ENCODE measurements at places on chromosomes 6 and 20.

DNA sequence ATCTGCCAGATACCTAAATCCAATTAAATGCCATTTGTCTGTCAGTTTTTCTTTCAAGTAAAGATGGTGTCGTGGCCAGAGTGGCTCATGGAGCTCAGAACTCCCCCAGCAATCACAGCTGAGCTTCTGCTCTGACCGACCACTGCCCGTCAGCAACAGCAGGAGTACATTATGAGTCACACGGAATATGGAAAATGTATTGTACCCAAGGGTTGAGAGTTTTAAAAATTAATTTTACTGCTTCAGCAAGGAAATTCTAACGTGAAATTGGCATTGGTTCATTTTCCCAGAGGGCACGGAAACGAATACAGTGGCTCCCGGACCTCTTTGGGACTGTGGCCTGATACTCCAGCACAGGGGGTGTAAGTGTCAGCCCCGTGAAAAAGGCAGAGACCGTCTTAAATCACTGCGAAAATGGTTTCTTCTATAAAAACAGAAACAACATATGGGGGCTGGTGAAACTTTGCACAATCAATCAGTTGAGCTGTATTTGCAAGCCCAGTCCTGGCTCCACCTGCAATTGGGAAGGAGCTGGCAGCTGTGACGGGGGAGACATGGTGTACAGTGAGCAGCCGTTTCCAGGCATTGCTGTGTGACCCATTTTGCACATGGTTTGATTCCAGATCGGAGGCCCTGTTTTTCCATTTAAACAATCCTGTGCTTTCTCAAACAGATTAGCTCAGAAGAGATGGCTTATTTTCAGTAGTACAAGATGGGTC is 12.8 kb downstream of the NPEPL1 start:
- no peak for DNase-seq

- DNase-seq: no peak
These were observed 18.9 kb upstream of the CCN5 start for GRCh38 chr20:44696315-44696714.

GRCh38 chr6:12178521-12178920 is 111.6 kb upstream of the EDN1 start:
- no peak for DNase-seq

DNA sequence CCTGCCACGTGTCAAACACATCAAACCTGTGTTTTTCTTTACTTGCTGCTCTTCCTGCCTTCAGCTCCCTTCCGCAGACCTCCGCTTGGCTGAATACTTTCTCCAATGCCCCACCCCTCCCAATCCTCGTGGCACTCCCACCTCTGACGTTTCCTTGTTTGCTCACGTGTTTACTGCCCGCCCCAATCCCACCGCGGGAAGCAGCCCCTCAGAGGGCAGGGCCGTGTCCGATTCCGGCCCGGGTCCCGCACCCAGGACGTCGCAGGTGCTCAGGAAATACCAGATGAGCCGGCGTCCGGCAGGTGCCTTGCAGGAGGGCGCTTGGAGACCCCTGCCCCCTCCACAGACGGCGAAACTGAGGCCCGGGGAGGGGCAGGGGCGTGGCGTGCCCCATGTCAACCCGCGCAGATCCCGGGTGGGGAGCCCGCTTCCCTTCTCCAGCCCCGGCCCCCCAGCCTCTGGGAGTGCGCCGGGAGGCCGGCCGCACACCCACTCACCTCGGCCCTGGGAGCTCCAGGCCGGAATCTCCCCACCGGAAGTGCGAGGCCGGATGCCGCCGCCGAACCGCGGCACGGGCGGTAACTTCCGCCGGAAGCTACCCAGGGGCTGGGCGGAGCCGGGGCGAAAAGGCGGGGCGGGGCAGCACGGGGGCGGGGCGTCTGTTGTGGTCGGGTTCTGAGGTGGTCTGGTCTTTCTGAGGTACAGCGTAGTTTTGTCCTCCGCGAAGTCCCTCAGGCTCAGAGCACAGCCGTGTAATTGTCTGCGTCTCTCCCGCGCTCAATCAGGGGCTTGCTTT is 42.3 kb downstream of the ELMO2 start:
- DNase-seq: peak; percentile 67

DNA sequence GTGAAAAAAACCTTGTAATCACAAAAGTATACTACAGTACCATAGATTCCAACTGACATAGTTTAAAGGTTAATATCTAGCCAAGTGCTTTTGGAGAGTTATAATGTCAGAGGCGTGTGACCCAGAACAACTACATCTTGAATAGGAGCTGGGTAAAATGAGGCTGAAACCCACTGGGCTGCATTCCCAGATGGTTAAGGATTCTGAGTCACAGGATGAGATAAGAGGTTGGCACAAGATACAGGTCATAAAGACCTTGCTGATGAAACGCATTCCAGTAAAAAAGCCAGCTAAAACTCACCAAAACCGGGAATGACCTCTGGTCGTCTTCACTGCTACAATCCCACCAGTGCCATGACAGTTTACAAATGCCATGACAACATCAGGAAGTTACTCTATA is 22.4 kb upstream of the KIAA0408 start:
- no peak for DNase-seq

- DNase-seq: no peak
These were observed 52.1 kb upstream of the FBXO30 start for GRCh38 chr6:145866456-145867396.

DNA sequence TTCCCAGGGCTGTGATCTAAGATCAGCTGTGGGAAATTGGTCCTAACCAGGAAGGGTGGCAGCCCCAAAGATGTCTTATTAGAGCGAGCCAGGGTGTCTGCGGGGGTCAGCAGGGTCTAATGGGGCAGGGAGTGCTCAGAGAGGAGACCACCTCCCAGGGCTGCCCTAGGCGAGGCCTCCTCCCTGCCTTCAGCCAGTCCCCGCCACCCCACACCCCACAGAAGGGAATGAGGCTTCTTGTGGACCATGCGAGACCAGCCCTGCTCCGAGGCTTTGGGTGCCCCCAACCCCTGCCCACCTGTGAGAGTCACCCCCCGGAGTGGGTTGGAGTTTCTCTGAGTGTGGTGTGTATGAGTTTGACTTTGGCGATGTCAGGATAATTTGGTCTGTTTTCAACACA is 37.8 kb downstream of the SYNJ2 start:
- no peak for DNase-seq

DNA sequence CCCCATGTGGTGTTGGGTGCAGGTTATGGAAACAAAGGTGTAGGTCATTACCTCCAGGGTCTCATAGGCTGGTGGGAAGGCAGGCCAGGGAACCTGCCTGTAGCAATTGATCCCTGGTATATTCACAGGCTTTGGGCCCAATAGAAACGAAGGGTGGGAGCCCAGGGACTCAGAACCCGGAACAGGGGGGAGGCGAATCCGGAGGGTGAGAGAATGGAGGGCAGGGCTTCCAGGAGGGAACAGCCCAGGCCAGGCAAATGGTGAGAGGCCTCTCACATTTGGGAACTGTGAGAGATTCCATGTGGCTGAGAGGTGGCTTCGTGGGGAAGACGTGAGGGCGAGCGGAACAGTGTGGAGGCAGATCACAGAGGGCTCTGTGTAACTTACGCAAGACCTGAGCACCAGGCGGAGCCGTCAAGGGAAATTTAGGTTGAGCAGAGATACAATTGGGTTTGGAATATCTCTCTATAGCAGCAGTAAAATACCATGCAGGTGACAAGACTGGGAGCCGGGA is 267.1 kb downstream of the ERMARD start:
- no peak for DNase-seq

GRCh38 chr20:574297-574942 is 30.8 kb upstream of the CSNK2A1 start:
- no peak for DNase-seq

DNA sequence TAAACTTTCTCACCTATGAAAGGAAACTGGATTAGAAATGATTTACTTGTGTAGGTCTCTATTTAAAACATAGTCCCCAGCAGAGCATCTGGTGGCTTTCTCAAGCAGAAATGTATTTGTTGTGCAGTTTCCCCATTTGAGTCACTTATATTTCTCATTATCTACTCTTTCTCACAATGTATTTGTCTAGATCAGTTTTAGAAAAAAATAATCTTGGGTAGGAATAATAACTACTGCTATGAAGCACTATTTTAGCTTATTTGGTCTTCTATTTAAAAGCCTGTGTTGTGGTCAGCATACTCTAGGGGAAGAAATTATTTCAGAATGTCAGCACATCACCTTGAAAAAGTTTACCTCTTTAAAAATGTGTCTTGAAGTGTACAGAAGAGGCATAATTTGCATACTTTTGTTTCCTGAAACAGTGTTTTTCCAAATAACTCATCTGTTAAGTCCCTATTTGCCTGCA is 60.9 kb upstream of the PRL start:
- no peak for DNase-seq

DNA sequence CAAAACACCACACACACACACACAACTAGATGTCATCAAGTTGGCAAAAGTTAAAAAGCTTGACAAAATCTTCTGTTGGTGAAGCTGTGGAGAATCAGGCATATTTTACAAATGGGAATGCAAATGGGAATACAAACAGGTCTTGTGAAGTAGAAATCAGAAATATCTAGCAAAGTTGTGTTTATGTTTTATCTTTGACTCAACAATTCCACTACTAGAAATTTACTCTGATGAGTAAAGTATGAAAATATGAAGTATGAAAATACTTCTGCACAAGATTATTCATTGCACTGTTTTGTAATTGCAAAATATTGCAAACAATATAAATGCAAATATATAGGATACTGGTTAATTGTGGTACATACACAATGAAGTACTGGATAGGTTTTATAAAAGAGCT is 1166.0 kb upstream of the GJE1 start:
- no peak for DNase-seq

DNA sequence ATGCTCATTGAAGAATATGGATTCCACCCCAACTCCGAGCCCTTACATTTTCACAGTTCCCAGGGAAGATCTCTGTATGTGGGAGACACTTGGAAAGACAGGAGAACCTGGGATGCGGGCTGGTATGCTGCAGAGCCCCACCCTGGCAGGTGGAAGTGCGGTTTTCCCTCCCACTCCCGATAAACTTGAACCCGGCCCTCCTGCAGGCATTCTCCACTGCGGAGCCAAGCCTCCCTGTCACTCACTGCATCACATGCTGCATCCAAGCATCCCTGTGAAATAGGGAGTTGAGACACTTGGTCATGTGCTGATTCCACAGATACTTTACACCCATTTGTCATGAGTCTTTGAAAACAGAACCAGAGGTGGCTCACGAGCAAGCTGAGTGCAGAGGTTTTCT is 35.4 kb downstream of the TMEM242 start:
- DNase-seq: no peak

Data from NCI-H446 (cell line).